Spinal cord (tissue), 10 donors: ENCODE measurements at places on chromosomes 2 and 18.

- no peak for DNase-seq
These were observed 460.6 kb upstream of the DSEL start for GRCh38 chr18:67977067-67977616.

DNA sequence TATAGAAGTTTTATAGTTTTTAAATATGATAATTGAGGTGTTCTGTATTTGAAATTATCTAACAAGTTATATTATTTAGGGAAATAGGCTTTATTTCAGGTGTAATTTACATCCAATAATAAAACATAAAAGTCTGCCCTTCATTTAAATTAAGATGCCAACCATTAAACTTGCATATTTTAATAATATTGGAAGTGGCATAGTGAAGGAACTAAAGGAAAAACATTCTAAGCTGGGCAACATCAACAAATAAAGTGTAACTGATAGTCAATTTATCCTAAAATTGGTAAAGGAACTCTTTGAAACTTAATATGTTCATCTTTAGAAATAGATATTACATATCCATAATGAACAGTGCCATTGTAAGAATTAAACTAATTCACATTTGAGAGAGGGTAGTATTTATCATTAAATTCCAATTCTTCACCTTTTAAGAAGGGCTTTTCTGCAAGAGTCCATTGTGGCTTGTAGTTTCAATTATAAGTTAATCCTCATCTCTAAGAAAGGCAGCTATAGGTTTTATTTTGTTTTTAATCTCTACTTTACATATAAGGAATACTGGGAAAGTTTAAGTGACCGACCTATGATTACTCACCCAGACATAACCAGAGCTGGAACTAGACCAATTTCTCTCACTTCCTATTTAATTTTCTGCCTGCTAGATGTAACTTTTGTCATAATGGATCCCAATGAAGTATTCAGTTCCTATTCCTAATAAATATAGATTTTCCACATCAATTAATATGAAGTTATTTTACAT is 401.6 kb downstream of the XIRP2 start:
- DNase-seq, result no peak

GRCh38 chr18:36809590-36810381 is 19.0 kb downstream of the TPGS2 start:
- peak; percentile 95 for DNase-seq

GRCh38 chr2:5975401-5975800 is 283.2 kb downstream of the SOX11 start:
- DNase-seq, result no peak

- DNase-seq, result no peak
These were observed 932.2 kb downstream of the TDRD15 start for GRCh38 chr2:22055784-22056620.

- no peak for DNase-seq
These were observed 70.7 kb upstream of the CCDC195 start for GRCh38 chr2:224786848-224787247.

- DNase-seq, result no peak
These were observed 25.4 kb downstream of the CHRNA1 start for GRCh38 chr2:174738841-174739240.

- DNase-seq, result no peak
These were observed 226.7 kb downstream of the GULP1 start for GRCh38 chr2:188518381-188518780.

- peak; percentile 7 for DNase-seq
These were observed 207.9 kb upstream of the FIGN start for GRCh38 chr2:163943403-163944346.

DNA sequence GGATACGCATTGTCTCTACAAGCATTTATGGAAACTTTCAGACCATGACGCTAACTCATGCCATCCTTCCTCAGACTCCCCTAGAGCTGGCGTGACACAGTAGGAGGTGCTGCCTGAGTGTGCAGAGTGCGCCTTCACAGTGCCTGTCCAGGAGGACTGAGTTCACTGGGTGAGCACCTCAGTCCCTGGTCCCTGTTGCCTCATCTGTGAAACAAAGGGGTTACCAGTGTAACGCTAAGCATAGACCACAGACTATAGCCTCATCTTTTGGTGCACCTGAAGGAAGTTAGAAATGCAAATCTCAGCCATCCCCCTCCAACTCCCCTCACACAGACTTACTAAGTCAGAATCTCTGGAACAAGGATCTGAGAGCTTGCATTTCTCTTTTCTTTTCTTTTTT is 142.8 kb downstream of the TMEM17 start:
- DNase-seq, result no peak

DNA sequence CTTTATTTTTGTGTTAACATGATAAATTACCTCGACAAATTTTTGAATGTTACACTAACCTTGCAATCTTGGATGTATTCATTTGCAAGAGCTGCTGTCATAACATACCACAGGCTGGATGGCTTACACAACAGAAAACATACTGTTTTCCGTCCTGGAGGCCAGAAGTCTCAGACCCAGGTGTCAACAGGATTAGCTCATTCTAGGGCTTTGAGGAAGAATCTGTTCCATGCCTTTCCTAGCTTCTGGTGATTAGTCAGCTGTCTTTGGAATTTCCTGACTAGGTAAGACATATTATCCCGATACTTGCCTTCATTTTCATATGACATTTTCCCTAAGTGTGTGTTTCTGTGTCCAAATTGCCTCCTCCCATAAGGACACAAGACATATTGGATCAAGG is 188.6 kb upstream of the CDH19 start:
- no peak for DNase-seq

GRCh38 chr2:232061265-232061664 is 99.8 kb downstream of the DIS3L2 start:
- DNase-seq, result no peak

- no peak for DNase-seq
These were observed 1.5 kb upstream of the PELI1 start for GRCh38 chr2:64145714-64146113.

GRCh38 chr2:42960002-42960841 is 167.8 kb upstream of the HAAO start:
- no peak for DNase-seq

DNA sequence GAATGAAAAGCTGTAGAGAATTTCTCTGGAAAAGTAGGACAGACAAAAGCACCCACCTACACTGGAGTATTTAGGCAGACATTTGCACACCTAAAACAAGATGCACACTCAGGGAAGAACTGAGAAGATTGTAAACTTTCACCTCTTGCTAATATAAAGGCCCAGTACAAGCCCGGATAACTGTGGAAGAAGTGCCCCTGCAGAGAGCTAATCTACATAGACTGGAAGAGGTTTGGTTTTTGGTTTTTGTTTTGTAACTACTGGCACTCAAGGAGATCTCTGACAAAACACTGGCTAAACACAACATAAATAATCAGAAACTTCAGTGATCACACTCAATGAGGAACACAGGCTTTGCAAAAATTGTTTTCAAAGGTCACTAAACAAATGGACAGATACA is 782.2 kb upstream of the SLC8A1 start:
- no peak for DNase-seq

DNA sequence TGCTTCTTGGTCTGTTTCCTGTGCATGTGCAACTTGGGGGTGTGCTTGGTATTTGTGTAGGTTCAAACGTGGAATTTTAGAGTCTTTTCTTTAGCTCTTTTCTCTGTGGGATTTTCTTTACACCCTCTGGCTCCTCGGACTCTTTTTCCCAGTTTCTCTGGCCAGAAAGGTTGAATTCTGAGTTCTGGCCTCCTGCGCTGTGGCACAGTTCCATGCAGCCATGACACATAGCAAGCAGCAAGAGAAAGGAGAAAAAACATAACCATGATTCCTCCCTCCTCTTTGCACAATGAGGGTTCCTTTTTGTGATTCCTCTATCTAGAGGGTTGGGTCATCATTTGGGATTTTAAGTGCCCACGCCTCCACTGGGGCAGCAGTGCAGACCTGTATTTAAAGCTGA is 33.8 kb downstream of the TMEM182 start:
- no peak for DNase-seq

DNA sequence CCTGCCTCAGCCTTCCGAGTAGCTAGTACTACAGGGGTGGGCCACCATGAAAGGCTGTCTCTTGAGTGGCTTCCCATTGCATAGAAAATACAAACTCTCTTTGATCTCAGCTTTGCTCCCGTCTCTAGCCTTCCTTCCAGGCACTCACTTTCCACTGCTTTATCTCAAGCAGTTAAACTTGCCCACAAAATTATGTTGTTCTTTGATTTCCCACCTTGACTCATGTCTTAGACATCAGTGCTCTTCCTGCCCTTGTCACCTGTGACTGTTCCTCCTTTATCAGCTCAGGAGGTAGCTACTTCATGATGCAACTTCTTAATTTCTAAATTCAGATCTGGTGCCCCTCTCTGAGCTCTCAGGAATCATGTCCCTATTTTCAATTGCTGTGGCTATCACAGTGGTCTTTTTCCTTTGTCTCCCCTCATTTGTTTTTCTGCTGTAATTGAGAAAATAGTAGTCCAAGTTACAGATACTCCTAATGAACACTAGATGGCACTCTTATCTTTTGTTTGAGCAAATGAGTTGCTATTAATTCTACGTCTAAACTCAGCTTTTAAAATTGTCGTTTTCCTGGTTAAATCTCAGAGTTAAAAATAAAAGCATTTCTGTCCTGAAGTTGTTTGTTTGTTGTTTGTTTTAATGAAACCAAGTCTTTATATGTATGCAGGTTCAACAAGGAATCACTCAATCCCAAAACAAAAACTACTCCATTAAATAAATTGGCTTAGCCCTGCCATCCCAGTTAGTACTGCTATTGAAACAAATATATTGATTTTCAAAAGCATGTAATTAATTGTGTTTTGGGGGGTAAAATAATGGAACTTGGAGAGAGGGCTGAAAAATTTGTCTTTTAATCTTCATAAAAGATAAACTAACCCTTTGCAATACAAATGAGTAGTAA is 46.9 kb upstream of the GREB1L start:
- peak; percentile 67 for DNase-seq

DNA sequence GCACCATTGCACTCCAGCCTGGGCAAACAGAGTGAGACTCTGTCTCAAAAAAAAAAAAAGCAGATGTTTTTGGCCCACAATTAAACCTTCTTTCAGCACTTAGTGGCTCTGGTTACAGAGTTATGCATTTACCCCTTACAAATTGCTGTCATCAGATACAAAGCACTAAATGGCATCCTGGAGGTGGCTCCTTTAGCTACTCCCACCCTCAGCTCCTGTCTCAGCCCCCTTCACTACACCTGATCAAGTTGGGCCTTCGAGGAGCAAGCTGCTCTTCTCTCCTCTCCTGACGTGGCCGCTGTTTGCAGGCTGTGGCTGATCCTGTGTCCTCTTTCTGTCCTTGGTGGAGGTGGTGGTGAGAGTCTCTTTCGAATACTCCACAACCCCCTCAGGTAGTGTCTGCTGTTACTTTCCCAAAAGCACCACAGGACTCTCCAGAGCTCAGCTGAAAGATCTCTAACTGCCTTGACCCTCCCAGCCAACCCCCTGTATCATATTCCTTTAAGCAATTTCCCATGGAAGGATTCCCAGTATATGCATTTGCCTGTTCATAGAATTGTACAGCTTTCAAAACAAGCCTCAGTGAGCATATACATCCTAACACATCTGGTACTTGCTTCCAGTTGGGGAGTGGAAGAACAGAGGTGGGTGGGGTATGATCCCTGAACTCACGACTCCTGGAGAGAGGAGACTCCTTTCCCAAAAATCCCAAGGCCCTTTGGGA is 285.9 kb downstream of the CLIP4 start:
- no peak for DNase-seq

GRCh38 chr2:86541334-86541733 is 21.9 kb downstream of the CHMP3 start:
- DNase-seq, result no peak

DNA sequence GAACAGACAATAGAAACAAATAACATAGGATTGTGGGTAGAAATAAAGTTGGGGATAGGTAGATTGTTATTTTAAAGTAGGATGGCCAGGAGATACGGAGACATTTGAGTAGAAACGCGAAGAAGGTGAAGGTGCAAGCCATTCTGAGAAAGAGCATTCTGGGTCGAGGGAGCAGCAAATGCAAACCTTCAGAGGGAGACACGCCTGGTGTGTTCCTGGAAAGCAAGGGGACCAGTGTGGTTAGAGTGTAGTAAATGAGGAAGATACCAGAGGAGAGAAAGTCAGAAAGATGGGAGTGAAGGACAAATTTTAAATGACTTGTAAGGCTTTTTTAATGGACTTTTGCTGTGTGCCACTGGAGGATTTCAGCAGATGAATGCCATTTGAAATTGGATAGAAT is 1.7 kb downstream of the CYP20A1 start:
- no peak for DNase-seq

DNA sequence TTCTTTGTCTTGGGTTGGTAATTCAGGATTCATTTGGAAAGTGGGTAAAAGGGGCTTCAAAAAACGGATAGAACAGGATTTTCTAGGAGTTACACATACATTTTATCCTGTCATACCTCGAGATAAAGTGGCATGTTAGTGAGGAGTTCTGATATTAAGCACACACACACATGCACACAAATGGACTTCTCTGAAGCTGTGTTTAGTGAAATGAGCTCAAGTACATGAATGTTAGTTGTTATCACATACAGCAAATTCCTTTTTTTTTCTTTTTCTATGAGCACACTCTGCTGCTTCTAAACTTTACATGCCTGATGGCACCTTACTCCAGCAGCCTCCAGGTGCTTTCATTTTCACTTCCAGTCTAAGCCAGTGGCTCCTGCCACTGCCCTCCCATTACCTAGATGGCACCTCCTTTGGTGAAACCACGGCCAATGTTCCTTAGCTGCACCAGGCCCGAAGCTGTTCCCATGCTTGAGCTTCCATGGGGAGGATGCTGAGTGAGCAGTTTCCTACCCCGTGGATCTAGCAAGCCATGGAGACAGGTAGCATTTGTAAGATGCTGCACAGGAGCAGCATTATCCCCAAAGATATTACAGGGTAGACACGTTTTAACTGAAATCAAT is 49.7 kb downstream of the STAT1 start:
- no peak for DNase-seq

DNA sequence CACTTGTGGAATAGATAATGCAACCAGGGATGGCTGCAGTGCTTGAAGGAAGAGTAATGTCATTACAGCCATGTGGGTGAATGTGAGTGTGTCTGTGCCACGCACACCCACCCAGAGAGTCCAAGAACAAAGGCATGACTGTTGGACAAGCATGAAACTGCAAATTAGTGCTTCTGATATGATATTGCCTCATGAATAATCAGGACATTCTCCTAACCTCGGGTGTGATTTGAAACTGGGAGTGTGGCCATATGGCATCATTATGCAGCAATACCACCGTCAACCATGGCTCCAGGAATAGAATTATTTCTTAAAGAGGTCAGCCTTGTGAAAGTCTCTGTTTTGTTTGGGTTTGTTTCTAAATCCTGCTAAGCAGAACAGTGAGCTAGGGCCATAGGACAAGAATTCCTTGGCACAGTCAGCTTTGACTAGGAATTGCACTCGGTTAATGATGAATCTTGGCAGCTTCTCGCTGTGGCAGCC is 678.0 kb upstream of the RAB6C start:
- DNase-seq, result no peak

GRCh38 chr2:84022810-84023431 is 436.2 kb downstream of the SUCLG1 start:
- DNase-seq, result peak; percentile 10

GRCh38 chr2:59249441-59250306 is 1008.5 kb upstream of the FANCL start:
- peak; percentile 63 for DNase-seq

- DNase-seq, result no peak
These were observed 454.7 kb downstream of the CBLN2 start for GRCh38 chr18:72089432-72089831.
